ENCODE measurements at places on chromosomes 12 and 14.

DNA sequence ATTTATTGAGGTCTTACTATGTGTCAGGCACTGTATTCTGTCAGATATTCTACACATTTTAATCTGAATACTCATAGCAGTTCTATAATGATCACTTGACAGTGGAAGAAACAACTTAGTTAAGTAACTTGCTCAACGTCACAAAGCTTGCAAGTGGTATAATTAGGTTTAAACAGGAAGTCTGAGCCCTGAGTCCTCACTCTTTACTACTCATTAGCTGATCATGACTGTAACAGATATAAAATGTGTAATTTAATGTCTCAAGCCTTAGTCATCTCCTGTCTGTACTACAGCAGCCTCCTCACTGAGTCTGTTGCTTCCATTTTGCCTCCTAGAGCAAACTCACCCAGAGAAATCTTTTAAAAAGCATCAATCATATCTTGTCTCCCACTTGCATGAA is 38.9 kb downstream of the PPP4R4 start:
- no peak for DNase-seq
- H3K27me3 ChIP-seq = peaks cover 20% of the 10 kb centered on the region
- no peak overlapping the region for H3K4me3 ChIP-seq
- peaks cover 9% of the 10 kb centered on the region for H3K36me3 ChIP-seq

GRCh38 chr14:38409071-38409705 is 153.3 kb upstream of the CLEC14A start:
- DNase-seq = no peak
- H3K4me1 ChIP-seq = no peaks in the 10 kb centered on the region
- H3K36me3 ChIP-seq = no peaks in the 10 kb centered on the region
- no peak overlapping the region for H3K4me3 ChIP-seq
- H3K27ac ChIP-seq = no peak overlapping the region

DNA sequence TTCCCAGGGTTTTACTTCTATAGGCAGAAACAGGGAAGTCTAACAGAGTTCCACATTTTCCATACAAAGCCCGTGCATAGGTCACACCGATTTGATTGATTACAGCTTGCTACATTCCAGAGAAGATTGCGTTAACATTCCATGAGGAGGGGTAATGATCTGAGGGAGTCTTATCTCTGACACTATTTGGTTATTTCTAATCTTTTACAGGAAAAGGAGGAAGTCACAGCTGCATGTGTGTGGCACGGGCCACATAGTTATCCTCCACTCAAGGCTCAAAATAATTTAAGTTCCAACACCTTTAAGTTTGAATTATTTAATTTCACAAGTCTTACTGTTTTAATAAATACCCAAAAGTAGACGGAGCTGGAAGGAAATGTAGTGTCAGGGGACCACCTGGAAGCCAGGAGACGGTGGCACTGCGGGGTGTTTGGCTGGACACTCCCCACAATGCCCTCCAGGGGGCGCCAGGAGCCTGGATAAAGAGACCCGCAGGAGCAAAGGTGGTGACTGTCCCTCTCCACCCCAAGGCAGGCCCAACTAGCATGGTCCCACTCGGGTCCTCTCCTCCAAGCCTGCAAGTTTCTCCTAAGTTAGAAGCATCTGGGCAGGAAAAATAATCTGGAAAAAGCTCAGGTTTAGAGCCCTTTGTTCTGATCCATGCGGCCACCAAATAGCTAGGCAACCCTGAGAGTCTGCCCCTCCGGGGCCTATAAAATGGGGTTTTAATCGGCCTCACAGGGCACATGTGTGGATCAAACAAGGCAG is 20.2 kb downstream of the KRT8 start:
- no peak overlapping the region for H3K4me3 ChIP-seq
- H3K4me1 ChIP-seq = peaks cover 6% of the 10 kb centered on the region
- peak; percentile 77 for DNase-seq
- H3K27ac ChIP-seq = no peak overlapping the region
- H3K27me3 ChIP-seq = peaks cover 18% of the 10 kb centered on the region

DNA sequence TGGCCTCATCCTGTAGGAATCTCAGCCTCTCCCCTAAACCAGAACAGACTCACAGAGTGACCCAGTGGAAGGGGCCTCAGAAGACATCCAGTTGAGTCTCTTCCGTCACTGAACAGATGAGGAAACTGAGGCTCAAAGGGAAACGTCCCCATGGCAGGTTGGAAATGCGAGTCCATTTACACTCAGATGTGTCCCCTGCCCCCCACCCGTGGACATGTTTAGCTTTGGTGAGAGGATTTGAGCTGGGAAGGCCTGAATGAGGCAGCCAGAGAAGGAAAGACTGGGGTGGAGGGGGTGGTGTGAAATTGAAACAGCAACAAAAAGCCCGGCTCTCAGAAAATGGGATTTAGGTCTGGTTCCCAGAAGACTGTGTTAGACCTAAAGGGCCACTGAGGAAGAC is 1.7 kb downstream of the FAIM2 start:
- H3K27ac ChIP-seq = no peak overlapping the region
- peaks cover 5% of the 10 kb centered on the region for H3K27me3 ChIP-seq
- no peak for DNase-seq
- H3K4me3 ChIP-seq = no peak overlapping the region
- H3K4me1 ChIP-seq = peaks cover 13% of the 10 kb centered on the region
- no peaks in the 10 kb centered on the region for H3K36me3 ChIP-seq

DNA sequence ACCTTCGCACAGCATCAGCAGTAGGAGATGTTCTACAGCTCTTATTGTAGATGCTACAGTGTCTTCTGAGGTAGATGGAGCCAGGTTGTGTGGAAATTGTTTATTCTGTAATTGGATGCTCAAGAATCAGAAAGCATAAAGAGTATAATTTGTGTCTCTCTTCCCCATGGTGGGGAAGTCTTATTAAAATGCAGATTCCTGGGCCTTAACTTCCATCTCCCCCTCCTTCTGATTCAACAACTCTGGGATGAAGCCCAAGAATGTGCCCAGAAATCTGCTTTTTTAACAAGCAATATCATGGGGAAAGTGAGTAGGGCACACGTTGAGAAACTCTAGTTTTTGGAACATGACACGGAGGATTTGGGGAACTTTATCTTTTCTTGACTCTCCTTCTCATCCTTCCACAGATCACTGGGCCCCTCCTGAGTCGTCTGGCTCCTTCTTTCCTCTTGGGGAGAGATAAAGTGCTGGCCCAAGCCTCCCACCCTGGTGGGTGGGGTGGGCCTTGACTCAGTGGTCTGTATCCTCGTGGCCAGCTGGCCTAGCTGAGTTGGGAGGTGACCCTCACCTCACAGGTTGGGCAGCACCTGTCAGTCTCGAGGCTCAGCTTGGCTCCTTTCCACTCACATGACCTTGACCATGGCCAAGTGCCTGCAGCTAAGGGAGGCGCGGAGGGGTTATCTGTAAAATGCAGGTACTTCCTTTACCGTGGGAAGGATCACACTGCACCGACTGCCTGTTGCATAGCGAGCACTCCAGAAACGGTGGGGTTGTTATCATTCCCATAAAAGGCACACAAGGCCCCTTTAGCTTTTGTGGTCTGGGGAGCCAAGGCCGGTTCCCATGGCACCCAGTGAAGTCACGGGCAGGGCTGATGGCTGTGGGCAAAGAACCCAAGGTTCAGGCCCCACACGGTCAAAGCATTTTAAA is 141.9 kb downstream of the CHST11 start:
- no peak overlapping the region for H3K27ac ChIP-seq
- no peak overlapping the region for H3K4me3 ChIP-seq
- no peak for DNase-seq
- H3K36me3 ChIP-seq = peaks cover 5% of the 10 kb centered on the region
- peaks cover 29% of the 10 kb centered on the region for H3K4me1 ChIP-seq

DNA sequence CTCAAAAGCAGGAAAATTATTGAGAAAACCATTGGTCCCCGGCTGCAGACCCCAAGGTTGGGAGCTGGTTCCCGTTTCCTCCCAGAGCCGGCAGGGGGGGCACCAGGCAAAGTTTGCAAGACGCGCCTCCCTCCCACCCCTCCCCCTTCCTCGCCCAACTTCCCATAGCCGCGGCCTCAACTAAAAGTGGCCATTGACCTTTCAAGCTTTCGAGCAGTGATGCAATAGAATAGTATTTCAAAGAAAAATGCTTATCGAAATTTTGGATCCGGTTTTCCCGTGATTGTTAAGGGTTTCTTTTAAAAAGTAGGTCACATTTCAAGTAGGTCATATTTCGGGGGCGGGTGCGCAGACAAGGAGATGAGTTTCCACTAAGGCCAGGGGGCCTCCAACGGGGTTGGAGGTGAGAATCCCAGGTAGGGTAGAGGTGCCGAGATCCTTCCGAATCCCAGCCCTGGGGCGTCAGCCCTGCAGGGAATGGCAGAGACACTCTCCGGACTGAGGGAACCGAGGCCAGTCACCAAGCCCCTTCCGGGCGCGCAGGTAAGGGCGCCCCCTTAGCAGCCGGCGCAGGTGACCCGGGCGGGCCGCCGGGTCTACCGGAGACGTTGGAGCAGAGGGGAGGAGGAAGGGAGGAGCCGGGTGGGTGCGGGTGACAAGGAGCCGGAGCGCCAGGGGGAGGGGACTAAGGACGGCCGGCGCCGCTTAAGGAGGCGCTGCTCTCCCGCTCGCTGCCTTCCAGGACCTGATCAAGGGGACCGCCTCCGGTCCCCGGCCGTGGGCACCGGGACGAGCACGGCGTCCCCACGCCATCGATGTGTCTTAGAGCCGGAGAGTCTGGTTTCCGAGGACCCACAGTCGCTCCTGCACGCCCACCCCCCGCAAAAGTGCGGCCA is 2.6 kb upstream of the SOCS2 start:
- peaks cover 33% of the 10 kb centered on the region for H3K4me1 ChIP-seq
- peak overlapping the region; percentile 94 for H3K27ac ChIP-seq
- peaks cover 14% of the 10 kb centered on the region for H3K36me3 ChIP-seq
- H3K4me3 ChIP-seq = peak overlapping the region; percentile 93

- no peak for DNase-seq
- no peak overlapping the region for H3K4me3 ChIP-seq
- no peak overlapping the region for H3K27ac ChIP-seq
- H3K36me3 ChIP-seq = no peaks in the 10 kb centered on the region
- H3K27me3 ChIP-seq = no peaks in the 10 kb centered on the region
These were observed 50.3 kb downstream of the NOC4L start for GRCh38 chr12:132194556-132194955.

GRCh38 chr14:29716150-29716549 is 211.5 kb downstream of the PRKD1 start:
- no peak overlapping the region for H3K27ac ChIP-seq
- no peak overlapping the region for H3K4me3 ChIP-seq
- no peak for DNase-seq

DNA sequence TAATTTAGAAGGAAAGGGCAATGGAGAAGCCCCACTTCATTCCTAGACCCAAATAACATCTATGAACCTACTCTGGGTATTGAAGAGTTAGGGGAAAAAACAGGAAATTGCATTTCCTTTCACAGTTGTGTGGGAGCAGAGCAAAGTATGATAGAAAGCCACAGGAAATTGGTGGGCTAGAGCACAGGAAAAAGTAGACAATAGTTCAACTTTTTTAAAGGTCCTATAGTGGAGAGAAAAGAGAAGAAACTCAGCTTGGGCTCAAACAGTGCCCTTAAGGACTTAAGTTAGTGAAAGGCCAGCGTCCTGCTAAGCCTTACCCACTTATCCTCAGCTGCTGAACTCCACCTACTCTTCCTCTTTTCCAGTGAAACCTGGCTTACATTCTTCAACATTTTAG is 258.1 kb downstream of the DPY19L2 start:
- no peak overlapping the region for H3K4me3 ChIP-seq
- H3K27ac ChIP-seq = no peak overlapping the region
- peaks cover 6% of the 10 kb centered on the region for H3K4me1 ChIP-seq
- no peaks in the 10 kb centered on the region for H3K27me3 ChIP-seq

DNA sequence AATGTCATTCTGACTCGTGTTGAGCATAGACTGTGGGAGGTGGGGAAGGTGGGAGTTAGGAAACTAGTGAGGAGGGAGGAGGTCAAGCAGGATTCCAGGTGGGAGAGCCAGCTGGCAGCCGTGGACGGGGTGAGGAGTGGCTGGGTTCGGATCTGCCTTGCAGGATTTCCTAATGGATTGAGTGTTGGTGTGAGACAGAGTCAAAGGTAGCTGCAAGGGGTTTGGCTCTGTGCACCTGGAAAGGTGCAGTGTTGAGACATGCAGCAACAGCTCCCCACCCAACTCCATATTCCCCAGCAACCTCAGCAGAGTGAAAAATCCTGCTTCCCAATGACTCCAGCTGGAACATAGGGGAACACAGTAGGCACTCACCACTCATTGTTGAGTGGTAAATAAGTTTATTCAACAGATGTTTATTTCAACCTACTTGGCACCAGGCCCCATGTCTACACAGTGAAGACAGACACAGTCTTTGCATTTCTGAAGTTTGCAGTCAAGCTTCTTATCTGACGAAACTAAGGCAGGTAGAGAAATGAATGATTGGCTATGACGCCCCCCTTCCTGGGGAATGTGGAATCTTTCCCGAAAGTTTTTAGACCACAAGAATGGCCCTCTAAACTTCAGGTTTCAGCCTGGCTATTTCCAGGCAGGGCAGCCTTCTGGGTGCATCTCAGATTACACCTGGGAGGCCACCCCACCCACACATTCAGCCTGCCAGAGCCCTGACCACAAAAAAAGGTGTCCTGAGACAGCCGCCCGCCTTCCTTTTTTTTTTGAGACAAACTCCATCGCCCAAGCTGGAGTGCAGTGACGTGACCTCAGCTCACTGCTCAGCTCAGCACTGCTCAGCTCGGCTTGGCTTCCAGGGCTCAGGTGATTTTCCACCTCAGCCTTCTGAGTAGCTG is 37.9 kb upstream of the PLEKHG6 start:
- H3K27ac ChIP-seq = no peak overlapping the region
- no peaks in the 10 kb centered on the region for H3K4me1 ChIP-seq
- H3K27me3 ChIP-seq = peaks cover 9% of the 10 kb centered on the region
- H3K36me3 ChIP-seq = no peaks in the 10 kb centered on the region
- H3K4me3 ChIP-seq = no peak overlapping the region

DNA sequence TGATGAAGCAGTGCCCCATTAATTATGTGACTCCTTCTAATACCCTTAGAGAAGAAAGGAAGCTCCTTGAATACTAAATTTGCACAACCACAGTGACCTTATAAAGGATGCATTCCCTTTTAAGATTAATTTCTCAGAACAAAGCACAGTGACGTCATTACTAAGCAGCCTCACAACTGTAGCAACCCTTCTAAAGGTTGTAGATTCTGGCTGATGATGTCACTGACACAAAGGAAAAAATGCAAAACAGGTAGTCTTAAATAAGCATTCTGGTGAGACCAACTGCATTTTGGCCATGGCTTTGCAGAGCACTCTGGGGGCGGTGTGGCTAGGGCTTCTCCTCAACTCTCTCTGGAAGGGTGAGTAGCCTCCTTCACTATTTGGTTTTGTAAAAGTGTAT is 38.4 kb upstream of the OR4E1 start:
- peak overlapping the region; percentile 36 for H3K4me3 ChIP-seq
- no peak for DNase-seq
- peaks cover 2% of the 10 kb centered on the region for H3K36me3 ChIP-seq
- H3K27me3 ChIP-seq = peaks cover 41% of the 10 kb centered on the region
- H3K4me1 ChIP-seq = peaks cover 2% of the 10 kb centered on the region

GRCh38 chr14:103521951-103522563 is 573 bp downstream of the CKB start:
- DNase-seq = peak; percentile 59
- H3K4me1 ChIP-seq = peaks cover 16% of the 10 kb centered on the region
- no peaks in the 10 kb centered on the region for H3K36me3 ChIP-seq
